ENCODE measurements at places on chromosomes 4 and X. TPM values are rescaled to one million over a fixed set of nuclear protein-coding genes. Genes with fewer than 3 reads are reported as not detected.

GRCh38 chr4:143514497-143514896 lies 995 bp downstream of the SMARCA5 start:
- peak; percentile 3 for DNase-seq

The VCX3B gene
- not detected for total RNA-seq

GRCh38 chr4:150328496-150328895 lies 250.3 kb downstream of the DCLK2 start:
- DNase-seq, result no peak

DNA sequence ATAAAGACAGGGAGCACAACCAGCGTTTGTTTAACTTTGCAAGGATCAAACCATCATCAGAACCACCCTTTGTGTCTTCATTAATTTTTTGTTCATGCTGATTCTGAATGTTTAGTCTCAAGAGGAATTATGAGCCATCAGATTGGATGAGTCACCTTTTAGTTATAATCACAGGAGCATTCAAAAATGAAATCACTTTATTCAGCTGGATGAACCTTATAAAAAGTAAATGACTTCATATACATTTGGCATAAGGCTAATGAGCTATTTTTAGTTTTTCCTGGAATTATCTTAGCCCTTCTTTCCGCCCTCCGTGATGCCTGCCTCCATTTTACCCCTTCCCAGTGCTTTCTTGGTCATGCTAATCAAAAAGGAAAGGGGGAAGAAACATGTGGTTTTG lies 103.6 kb downstream of the SORBS2 start:
- DNase-seq, result no peak

- DNase-seq, result no peak
Observed at GRCh38 chrX:54076903-54077302, 32.6 kb upstream of the PHF8 start.

- no peak for DNase-seq
Observed at GRCh38 chr4:103156106-103156505, 42.0 kb downstream of the CENPE start.

DNA sequence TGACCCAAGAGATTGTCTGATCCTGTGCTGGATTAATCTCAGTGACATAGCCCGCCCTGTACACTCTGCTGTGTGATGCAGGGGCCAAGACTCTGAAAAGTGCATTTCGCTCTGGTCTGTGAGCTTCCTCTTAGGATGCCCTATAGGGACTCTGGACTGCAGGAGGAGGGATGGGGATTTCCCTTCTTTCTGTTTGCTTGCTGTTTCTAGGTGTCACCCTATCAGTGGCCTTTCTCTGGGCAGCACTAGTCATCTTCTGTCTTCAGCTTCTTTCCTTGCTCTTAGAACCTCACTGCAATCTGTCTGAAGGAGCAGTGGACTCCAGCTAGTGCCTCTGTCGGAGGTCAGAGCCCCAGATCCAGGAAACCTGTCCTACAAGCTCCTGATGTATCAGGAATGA lies 34.5 kb upstream of the SCRG1 start:
- DNase-seq, result no peak

GRCh38 chr4:133152330-133152821 lies 3.3 kb downstream of the PCDH10 start:
- no peak for DNase-seq

The VCX3A gene
- not detected for total RNA-seq

Measured in CD8-positive, alpha-beta memory T cell (primary cell).